ENCODE measurements at places on chromosomes 11 and 22. TPM values are rescaled to one million over a fixed set of nuclear protein-coding genes. Genes with fewer than 3 reads are reported as not detected.

AGBL2 gene
- polyA plus RNA-seq: 0.49 TPM

ACR gene
- polyA plus RNA-seq: 3.0 TPM

SDHAF2 gene
- 48.2 TPM for polyA plus RNA-seq

KRTAP5-9 gene
- polyA plus RNA-seq: not detected

MMP1 gene
- not detected for polyA plus RNA-seq

MS4A3 gene
- not detected for polyA plus RNA-seq

MS4A1 gene
- not detected for polyA plus RNA-seq

Data from brain (organoid and tissue), 16 donors.